ENCODE measurements at places on chromosomes 6 and 20.

DNA sequence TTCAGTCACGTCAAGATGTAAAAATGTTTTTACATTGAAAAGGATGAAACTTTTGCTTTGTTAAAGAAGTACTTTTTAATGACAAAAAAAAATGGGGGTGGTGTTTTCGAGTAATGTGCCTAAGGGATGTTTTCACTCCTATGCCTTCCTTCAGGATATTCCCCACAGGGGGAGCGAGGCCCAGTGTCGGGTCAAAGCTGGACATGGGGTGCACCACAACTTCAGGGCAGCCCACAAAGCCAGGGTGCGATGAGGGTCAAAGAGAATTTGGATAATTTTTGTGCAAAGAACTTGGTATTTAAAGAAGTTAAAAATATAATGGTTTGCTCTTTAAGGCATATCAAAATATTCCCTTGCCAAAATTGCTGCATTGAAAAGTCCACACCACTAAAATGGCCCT, 247.8 kb downstream of the KCNQ5 start:
- no peak for DNase-seq

- DNase-seq, result no peak
Measured at GRCh38 chr6:111487661-111488060, 4.6 kb upstream of the REV3L start.

- no peak for DNase-seq
Measured at GRCh38 chr6:145044641-145045246, 690.6 kb downstream of the EPM2A start.

DNA sequence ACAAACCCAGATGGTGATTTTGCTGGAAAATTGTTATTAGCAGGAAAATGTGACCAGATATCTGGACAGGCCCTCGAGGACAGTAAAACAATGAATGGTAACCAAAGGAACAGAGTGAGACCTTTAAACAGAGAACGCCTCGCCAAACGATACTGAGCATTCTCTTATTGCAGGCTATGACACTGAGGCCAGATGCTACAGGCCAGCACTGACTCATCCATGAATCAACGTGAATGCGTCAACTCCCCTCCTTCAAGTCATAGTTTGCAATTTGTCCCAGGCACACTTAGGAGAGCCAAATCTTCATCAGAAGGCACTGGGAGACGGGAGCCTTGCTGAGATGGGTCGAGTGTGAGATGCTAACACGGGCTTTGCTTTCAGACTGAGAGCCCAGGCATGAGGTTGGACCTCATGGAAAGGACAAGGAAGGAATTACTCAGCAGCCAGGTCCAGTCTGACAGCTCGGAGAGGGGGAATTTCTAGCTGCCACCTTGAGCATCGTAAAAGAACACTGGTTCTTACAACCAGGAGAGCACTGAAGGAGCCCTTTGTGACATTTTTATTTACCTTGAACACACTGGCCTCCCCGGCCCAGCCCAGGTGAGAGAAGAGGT, 60.7 kb downstream of the BMP7 start:
- peak; percentile 55 for DNase-seq

DNA sequence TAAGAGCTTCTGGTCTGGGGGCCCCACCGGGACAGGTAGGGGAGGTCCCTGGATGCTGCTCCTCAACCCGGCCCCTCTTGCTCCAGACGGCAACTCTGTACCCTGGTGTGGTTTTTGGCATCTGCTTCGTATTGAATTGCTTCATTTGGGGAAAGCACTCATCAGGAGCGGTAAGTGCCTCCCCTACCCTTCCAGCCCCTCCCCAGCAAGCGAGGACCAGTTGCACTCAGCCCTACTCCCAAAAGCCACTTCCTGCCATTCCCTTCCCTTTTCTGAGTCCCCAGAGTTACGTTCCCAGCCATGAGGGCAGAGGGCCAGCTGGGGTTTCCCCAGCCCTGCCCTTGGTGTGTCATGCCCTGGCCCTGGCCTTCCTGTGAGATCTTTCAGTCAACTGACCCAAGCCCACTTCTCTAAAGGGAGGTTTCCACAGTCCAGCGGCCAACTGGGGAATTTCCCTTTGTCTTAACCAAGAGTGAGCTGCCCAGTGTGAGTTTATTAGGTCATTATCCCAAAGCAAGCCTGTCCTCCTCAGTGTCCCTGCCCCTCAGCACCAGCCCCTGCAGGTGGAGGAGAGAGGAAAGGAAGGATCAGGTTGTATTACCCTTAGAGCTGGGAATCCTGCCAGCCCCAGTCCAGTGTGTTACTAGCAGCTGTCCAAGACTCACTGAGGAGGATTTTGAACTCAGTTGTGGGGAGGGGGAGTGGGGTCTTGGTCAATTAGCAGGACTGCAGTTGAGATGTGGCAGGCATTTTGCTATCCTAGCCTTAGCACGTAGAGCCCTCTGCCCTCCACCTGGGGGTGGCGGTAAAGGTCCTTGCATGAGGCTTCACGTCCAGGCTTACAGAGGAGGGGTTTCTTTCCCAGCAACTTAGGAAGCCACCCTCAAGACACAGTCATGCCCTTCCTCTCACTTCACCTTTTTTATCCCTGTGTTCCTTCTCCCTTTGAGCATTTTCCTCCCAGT, 45.8 kb downstream of the TM9SF4 start:
- DNase-seq, result peak; percentile 92

DNA sequence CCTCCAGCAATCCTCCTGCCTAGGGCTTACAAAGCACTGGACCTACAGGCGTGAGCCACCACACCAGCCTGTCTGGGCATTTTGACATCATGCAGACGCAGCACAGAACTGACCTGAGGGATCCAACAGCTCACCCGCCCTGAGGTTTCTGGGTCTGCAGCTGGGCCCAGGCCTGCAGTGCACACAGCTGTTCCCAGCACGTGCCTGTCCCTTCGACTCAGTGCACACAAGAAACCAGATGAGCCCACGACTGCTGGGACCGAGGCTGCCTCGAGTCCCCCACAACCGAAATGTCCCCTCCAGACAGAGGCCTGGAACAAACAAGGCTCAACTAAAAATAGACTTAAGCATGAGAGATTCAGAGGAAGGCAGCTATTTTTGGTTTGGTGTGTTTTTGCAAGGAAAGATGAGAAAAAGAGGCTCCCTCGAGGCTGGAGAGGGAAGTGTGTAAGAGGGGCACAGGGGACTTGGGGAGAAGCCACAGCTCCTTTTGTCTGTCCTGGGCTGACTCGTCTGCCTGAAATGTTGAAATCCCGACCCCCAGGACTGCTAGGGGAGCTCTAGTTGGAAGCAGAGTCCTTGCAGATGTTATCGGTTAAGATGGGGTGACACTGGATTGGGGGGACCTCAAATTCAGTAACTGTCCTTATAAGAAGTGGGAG, 66.3 kb downstream of the YTHDF1 start:
- no peak for DNase-seq

GRCh38 chr20:36865861-36866149, 10.1 kb upstream of the TLDC2 start:
- DNase-seq, result no peak

DNA sequence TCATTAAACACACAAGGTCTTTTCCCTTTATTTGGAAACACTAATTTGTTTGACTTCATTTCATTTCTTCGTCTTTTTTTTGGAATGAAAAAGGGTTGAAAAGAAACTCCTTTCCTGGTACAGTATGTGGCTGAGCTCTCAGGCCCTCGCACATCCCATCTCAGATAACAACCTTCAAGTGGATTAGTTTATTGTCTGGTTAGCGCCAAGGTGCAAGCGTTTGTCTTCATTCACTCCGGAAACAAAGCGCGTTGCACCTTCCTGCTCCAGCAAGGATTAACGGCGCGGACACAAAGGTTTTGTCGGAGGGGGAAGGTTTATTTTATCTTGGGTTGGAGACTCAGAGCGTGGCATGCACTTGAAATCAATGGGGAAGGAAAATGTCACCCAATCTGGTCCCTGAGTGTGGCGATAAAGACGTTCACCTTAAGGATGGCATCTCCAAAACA, 5.3 kb upstream of the NKX2-2 start:
- DNase-seq, result no peak

- no peak for DNase-seq
Measured at GRCh38 chr20:55755411-55755810, 249.9 kb downstream of the CBLN4 start.

DNA sequence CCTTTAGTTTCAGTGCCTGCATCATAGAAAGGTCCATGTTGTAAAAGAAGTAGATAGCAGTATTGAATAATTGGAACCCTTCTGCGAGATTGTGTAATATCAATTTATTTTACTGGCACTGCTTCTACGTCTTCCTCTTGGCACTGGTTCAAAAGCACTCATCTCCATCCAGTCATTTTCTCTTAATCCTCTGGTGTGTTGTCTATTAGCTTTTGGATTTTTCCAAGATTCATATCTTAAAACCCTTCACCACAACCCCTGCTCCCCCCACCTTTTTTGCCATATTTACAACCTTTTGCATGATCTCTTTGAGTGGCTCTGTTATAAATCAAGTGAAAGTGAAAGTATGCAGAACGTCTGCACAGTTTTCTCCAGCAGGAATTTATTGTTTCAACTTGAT, 76.6 kb upstream of the HSF2 start:
- DNase-seq, result no peak

DNA sequence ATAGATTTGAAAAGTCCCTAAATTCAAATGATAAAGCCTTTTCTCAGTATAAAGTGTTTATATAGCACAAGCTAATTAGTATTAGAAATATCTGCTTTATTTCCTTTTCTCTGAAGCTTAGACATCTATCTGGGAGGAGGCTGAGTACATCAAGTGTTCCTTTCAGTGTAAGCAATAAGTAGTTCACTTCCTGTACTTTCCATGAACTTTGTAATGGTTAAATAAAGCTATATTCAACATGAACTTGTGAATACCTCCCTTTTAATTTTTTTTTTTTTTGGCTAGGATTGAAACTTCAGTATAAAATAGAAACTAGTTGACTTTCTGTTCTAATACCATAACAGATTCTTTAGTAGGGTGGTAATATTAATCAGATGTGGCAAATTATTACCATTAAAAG, 190.9 kb downstream of the CENPW start:
- no peak for DNase-seq

- no peak for DNase-seq
Measured at GRCh38 chr6:147441751-147442150, 66.7 kb upstream of the SAMD5 start.

DNA sequence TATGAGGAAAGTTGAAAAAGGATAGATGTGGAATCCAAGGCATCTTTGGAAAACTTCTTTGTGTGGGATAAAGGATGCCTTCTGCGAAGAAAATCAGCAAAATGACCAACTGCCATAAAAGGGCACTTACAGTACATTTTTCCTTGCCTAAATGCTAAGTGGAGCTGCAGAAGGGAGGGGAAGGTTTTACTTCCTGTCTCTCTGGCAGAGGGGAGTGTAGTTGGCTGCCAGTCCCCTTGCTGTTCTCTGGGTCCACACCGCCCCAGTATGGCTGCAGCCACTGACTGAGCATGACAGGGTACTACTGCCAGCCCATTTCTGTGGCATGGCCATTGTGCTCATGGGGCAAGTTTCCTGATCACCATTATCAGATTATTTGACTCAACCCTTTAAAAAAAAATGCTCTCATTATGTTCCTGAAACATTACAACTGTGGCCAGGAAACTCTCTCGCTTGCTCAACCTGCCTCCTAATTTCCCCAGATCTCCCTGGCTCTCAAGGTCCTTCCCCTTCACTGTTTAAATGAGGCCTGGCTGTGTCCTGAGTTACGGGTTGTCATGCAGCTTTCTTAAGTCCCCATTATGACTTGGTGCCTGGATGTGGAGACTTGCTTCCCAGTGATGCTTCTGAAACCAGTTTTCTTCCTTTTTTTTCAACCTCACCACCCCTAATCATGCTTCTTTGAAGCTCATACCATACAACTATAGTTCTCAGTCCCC, 34.5 kb upstream of the FAM184A start:
- no peak for DNase-seq
